SHP77 (cell line): ENCODE measurements at places on chromosomes 1 and 21.

DNA sequence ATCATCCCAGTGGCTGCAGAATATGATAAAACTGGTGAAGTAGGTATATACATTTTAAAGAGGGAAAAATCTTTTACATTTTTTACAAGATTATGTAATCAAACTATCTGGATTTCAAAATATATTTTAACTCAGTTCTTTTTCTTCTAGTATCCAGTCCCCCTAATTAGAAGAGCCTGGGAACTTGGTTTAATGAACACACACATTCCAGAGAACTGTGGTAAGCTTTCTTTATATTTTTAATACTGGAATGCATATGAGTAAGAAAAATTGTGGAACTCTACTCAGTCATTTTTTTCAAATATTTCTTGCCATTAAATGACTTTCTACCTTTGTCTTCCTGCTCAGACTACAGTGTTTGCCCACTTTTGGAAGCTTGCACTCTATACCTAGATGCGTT, 8.2 kb downstream of the ACADM start:
- no peak for DNase-seq

- no peak for DNase-seq
Measured at GRCh38 chr1:30042438-30043147, 680.8 kb downstream of the MATN1 start.

DNA sequence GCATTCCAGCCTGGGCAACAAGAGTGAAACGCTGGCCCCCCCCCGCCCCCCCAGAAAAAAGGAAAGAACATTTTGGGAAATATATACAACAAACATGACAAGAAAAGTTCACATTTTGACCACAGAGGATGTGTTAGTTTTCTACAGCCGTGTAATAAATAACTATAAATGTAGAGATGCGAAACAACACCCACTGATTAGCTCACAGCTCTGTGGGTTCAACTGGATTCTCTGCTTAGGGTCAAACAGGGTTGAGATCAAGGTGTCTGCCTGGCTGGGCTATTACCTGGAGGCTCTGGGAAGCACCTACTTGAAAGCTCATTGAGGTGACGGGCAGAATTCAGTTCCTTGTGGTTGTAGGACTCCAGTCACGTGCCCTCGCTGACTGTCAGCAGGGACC, 11.1 kb upstream of the VPS26C start:
- no peak for DNase-seq

GRCh38 chr1:59705466-59706302, 109.1 kb upstream of the HOOK1 start:
- no peak for DNase-seq

- DNase-seq = no peak
Measured at GRCh38 chr1:36816348-36816747, 218.0 kb downstream of the GRIK3 start.

DNA sequence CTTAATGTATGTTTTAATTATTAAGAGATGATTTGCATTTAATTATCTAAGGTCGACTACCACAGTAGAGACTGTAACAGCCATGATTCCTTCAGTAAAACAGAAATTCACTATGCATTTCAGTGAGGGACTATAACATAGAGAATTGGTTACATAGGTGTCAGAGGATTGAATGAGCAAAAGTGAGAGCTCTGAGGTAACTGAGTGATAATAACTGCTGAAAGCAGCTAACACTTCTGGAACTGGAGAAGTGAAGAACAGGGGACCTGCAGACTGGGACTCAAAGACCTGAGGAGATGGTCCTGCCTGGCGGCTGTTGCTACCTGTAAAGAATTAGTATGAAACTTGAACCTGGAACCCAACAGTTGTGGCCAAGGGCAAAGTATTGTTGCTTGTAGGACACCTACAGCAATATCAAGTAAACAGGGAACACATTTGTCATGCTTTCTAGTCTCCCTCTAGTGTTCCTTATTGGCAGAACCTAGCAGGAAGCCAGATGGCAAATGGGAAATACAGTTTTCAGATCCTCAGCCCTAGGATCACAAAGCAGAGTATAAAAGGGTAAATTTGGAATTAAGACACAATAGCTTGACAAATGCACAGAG, 110.6 kb downstream of the HS2ST1 start:
- peak; percentile 41 for DNase-seq

DNA sequence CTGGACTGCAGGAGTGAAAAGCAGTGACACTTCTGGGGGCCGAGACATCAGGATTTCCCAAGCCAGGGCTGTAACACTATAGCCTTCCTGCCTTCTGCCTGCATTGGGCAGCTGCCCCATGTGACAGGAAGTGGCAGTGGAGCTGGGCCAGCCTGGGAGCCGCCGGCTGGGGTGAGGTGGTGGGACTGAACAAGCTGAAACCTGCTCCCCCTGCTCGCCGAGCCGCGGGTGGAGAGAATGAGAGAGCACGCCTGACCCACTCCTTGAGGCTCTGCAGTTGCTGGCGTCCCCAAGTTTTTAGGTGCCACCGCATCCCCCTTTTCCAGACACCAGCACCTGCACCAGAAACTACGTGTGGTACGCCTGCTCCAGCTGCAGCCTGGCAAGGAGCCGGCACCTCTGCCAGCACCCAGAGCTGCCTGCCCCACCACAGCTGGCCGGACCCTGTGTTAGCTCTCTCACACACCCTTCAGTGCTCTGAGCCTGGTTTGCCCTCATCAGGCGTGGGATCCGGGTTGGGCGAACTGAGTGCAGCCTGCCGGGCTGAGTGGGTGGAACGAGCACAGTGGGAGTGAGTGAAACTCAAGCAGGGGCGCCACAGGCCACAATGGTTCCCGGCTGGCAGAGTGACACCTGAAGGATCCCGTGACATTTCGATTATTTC, 119.4 kb downstream of the AKT3 start:
- peak; percentile 59 for DNase-seq

DNA sequence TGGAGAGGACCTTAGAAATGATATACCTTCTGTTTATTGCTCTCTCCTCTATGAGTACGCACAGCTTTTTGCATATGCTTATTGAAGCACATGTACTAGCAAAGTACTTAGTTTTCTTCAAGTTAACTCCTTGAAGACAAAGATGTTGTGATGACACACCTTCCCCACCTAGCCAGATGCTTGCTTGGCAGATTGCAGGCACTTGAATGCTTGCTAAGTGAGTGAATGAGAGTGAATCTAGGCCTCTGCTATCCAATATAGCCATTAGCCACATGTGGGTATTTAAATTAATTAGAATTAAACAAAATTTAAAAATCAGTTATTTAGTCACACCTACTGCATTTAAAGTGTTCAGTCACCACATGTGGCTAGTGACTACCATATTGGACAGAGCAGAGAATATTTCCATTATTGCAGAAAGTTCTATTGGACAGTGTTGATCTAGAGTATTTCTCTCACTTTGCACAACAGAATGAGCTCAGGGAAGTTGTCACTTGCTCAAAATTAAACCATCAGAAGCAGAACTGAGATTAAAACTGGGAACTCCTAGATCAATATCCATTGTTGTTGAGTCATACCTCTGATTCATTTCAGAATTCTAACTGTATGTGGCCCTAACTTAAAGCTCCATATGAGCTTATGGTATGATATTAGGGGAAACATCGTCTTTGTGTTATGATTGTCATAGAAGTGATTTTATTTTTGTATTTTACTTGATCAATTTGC, 8.6 kb upstream of the EEIG2 start:
- DNase-seq = no peak

DNA sequence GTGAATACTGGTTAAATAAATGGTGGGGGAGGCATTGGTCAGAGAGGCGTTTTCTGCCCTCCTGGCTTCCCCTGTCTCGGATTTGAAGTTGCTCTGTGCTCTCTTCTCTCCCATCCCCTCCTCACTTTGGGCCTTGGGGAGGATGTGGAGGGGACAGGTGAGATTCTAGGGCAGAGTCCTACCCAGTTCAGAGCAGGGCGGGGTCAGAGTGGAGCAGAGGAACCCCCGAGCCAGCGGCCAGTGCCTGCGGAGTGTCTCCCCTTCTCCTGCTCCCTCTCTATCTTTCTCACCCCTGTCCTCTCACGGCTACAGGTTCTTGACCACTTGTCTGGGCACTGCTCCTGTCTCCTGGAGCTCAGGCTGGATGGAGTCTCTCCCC, 8.1 kb downstream of the KNCN start:
- DNase-seq = no peak

DNA sequence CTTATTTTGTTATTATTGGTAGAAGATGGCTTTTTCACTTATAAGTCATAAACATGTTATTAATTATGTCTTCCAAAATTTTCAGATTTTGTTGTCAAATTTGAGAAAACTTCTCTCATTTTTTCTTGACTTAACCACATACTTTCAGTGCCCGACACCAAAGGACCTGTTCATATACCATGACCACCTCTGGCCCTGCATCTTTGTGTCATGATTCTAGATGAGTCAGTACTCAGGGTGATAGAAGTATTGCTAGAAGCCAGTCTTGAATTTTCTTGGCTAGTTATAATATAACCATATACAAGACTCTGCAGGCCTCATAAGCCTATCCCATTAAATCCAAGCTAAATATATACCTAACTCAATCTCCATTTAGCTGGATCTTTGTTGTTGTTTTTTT, 35.4 kb upstream of the DPH5 start:
- no peak for DNase-seq

- DNase-seq = no peak
Measured at GRCh38 chr1:200351425-200351824, 58.4 kb downstream of the ZNF281 start.

DNA sequence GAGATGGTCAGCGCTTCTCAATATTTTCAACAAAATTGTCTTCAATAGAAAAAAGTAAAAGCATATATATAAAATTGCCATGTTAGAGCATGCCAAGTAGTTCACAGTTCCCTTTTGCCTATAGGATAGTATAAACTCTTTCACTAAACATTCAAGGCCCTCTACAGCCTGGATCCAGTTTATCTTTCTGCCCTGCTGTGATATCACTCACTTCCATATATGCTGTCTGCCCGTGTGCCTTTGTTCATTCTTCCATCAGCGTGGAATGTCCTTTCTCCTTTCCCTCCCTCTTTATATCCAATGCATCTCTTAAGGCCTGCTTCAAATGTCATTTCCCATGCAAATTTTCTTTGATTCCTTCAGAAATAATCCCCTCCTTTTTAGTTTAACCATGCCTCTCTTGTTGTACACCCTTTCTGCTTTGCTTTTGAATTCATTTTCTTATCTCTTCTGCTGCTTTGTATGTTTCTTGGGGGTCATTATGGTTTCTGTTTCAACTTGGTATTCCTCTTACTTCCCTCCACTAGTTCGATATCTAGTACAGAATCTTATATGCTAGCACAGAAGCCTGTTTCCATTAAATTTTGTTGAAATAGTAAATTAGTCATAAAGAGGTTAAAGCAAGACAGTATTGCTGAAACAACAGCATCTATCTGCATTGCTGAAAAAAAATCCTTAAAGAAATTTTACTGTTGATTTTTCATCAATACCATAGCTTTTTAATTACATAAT, 44.7 kb downstream of the XCL2 start:
- no peak for DNase-seq

DNA sequence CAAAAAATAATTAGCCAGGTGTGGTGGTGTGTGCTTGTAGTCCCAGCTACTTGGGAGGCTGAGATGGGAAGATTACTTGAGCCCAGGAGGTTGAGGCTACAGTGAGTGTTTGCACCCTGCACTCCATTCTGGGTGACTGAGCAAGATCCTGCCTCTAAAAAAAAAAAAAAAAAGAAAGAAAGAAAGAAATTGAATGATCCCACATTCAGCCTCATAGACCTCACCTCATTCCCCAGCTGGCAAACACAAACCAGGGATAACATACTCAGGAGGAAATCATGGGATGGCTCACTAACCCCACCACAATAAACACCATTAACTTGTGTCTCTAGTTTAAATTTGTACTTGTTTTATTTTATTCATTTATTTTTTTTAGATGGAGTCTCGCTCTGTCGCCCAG, 8.5 kb downstream of the ENSA start:
- no peak for DNase-seq

DNA sequence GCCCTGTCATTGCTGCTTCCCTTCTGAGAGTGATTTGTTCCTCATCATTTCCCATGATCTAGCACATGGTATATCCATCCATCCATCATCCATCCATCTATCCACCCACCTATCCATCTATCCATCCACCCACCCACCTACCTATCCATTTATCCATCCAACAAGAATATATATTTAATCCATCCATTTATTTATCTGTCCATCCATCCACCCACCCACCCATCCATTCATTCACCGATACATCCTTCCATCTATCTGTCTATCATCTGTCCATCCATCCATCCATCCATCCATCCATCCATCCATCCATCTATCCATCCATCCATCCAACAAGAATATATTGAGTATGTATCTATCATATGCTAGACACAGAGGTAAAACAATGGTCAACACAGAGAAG, 100.0 kb upstream of the ACTL8 start:
- no peak for DNase-seq

DNA sequence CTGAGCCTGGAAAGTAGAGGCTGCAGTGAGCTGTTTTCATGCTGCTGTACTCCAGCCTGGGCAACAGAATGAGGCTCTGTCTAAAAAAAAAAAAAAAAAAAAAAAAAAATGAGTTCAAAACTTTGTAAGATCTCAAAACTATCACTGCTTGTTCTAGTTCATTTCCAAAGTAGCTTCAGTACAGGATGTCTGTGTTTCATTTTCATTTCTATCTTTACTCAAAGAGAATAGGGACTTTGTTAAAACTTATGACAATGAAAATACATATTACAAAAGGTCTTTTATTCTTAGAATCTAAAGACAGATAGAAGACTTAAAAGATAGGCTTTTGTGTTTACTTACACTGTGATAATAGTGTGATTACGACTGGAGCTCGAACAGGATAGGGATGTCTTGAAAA, 709.7 kb downstream of the ADGRL2 start:
- DNase-seq = no peak

GRCh38 chr1:5994713-5995621, 2.7 kb upstream of the NPHP4 start:
- DNase-seq = no peak

GRCh38 chr1:183989078-183989577, 48.4 kb downstream of the COLGALT2 start:
- DNase-seq = no peak

DNA sequence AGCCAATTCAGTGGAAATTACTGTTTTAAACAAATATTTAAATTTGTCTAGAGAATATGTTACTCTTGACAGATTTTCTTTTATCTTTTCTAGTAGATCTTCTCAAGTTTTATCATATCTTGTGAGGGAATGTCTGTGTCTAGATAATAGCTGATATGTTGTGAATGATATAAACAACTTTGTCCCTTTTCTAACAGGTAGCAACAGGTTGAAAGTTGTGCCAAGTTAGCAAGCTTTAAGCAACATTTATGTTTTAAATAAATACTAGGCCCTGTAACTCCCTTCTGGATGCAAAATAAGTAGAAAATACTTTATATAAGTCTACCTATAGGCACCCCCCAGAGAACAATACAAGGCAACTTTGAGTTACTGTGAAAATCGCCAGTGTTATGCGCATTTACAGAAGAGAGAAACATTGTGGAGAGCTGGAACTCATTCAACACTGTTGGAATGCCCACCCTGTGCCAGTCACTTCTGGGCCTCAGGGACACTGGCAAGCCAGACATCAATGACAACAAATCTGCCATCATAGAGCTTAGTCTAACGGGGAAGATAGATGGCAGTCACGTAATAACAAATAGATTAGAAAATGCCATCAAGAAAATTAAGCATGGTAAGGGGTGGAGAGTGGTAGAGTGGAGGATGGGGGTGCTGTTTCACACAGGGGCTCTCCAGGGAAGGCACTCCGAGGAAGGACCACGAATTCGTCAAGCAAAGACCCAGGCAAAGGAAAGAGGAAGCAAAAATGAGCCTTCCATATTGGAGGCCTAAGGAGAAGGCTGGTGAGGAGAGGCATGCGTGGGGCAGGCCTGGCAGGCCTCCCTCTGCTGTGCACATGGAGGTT, 4.4 kb downstream of the MAP3K21 start:
- no peak for DNase-seq

- DNase-seq = no peak
Measured at GRCh38 chr1:228275179-228275429, 67.3 kb downstream of the OBSCN start.
